ENCODE measurements at places on chromosomes 16 and 17.

DNA sequence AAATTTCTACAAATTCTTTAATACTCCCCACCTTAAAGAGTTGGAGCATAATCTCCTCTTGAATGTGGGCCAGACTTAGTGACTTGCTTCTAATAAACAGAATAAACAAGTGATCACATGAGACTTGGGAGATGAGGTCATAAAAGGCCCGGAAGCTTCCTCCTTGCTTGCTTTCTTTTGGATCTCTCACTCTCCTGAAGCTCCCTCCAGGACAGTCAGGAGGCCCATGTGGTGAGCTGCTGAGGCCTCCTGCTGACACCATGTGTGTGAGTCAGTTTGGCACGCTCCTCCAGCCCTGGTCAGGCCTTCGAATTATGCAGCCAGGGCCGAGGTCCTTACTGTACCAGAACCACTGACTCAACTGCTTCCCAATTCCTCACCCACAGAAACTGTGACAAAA lies 53.2 kb downstream of the NDEL1 start:
- DNase-seq = no peak

GRCh38 chr17:61139219-61139618 lies 260.4 kb upstream of the TBX2 start:
- no peak for DNase-seq

- no peak for DNase-seq
Measured at GRCh38 chr16:56635441-56635967, 3.0 kb upstream of the MT1A start.

GRCh38 chr17:50187751-50188530 lies 13.5 kb downstream of the COL1A1 start:
- DNase-seq = no peak

DNA sequence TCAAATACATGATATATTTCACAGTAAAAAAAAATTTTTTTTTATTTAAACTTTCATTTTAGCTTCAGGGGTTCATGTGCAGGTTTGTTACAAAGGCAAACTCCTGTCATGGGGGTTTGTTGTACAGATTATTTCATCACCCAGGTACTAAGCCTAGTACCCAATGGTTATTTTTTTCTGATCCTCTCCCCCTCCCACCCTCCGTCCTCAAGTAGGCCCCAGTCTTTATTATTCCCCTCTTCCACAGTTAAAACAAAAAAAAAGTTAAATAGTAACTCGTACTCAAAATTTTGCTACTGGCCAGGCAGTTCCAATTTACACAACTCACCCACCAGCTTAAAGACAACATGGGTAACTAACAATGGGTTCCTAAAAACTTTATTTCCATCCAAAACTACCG lies 63.9 kb downstream of the WDR59 start:
- DNase-seq = no peak

DNA sequence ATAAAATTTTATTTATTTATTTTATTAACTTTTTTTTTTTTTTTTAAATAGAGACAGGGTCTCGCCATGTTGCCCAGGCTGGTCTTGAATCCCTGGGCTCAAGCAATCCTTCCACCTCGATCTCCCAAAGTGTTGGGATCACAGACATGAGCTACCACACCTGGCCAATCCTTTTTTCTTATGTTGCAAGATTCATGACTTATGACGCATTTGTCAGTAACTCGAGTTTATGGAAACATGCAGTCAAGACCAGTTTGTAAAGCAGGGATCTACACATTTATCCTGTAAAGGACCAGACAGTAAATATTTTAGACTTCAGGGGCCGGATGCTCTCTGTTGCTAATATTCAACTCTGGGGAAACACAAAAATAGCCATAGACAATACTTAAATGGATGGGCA lies 9.4 kb upstream of the MAP2K6 start:
- no peak for DNase-seq

- DNase-seq = peak; percentile 82
Measured at GRCh38 chr16:2468233-2468724, 2.8 kb upstream of the NTN3 start.

DNA sequence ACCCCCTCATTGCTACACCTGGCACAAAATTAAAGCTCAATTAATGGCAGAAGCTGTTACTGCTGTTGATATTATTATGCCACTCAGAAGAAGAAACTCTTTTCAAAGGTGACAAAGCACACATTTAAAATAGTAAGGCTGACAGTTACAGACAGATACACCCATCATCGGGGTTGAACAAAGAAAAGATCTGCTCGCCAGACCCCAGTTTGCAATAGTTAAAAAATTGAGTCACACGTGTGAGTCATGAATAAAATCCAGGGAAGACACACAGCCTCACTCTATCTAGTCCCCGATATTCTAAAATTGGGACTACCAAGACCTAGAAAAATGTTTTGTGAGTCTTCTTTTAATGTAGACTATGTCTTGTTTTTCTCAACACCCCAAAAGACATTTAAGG lies 330.0 kb upstream of the SOX9 start:
- no peak for DNase-seq

GRCh38 chr16:11159282-11159681 lies 96.7 kb downstream of the SOCS1 start:
- DNase-seq = no peak
